ENCODE measurements at places on chromosomes 2 and 18.

- no peak for DNase-seq
Observed at GRCh38 chr2:855177-855576, 95.5 kb upstream of the SNTG2 start.

GRCh38 chr2:71995067-71995665, 152.5 kb downstream of the CYP26B1 start:
- no peak for DNase-seq

DNA sequence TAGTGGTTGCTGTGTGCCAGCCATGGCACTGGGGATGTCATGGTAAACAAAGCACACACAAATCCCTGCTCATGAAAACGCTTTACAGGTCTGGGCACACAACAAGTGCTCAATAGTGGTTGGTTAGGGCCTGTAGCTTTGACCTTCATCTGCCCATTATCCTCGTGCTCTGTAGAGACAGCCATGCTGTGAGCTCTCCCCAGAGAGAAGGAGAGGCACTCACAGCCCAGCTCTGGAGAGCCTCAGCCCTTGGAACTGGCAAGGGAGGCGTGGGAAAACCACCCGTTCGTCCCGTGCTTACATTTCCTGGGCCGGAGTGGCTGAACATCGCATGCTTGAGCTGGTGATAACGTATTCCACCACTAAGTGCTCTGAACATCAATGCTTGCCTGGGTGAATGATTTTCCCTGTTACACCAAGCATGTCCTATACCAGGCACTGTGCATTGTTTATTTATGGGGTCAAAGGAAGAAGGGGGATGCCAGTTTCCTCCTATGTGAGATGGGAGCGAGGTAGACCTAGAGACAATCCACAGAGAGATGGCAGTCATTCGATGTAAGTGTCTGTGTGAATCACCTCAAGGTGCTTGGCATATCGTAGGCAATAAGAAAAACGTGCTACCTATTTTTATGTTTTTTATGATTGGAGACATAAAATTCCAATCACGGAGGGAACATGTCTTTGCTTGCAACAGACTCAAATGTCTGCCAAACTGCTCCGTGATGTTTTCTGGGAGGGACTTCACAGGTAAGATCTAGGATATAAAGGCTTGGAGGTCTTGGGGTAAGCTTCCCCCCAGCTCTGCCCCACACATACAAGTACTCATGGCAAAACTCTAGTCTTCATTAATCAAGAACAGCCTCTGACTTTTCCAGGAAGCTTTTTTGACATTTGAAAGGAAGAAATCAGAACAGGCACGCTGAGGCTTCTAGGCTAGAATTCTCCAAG, 75.5 kb downstream of the DDX1 start:
- no peak for DNase-seq

DNA sequence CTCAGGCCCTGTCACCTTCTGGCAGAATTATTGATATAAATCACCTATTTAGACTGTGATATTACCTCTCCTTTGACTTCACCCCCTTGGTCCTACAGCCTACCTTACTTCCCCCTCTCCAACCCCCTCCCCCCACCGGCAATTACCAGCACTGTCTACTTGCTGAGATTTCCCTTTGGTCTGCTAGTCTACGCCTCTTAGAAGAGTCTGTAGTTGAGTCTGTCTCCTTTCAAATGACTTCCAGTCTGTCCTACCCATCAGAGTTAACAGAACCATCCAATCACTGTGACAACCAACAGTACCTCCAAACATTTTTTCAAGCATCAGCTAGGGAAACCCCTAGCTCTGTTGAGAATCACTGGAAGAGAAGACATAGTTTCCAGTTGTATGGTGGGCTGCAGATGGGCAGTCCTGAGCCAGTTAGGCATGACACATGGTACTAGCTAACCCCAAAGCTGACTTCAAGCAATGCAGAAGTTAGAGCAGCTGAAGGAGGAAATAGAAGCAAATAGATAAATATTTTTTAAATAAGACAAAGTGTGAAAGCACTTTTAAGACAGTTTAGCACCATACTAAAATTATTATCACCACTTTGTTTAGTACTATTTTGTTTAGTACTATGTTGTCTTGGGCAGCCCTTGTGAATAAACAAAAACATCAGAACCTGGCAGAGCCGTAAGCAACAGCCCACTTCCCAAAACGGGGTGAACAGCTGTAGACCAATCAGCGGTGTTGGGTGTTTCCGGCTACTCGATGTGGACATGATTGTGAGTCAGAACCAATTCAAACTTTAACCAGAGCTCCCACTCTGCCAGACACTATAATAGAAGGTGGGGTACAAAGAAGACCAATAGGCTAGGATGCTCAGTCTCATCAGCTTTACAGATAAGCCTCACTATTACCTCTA, 2.7 kb upstream of the ASNSD1 start:
- no peak for DNase-seq

- no peak for DNase-seq
Observed at GRCh38 chr2:174005801-174006419, 40.7 kb upstream of the SP3 start.

GRCh38 chr2:38430196-38430595, 53.1 kb upstream of the ATL2 start:
- no peak for DNase-seq

- no peak for DNase-seq
Observed at GRCh38 chr2:205276116-205276777, 406.1 kb upstream of the NRP2 start.

GRCh38 chr2:10513201-10513600, 65.1 kb upstream of the ODC1 start:
- DNase-seq, result no peak

GRCh38 chr18:12543697-12544096, 114.2 kb downstream of the SPIRE1 start:
- DNase-seq, result no peak
